Omental fat pad (tissue), 4 donors: ENCODE measurements at places on chromosomes 11 and 22. TPM values are rescaled to one million over a fixed set of nuclear protein-coding genes. Genes with fewer than 3 reads are reported as not detected.
A peak's percentile ranks its signal among the peaks of the same experiment; 100 is the strongest.

GRCh38 chr11:61542024-61542461, 33.5 kb downstream of the LRRC10B start:
- no peak for DNase-seq

DNA sequence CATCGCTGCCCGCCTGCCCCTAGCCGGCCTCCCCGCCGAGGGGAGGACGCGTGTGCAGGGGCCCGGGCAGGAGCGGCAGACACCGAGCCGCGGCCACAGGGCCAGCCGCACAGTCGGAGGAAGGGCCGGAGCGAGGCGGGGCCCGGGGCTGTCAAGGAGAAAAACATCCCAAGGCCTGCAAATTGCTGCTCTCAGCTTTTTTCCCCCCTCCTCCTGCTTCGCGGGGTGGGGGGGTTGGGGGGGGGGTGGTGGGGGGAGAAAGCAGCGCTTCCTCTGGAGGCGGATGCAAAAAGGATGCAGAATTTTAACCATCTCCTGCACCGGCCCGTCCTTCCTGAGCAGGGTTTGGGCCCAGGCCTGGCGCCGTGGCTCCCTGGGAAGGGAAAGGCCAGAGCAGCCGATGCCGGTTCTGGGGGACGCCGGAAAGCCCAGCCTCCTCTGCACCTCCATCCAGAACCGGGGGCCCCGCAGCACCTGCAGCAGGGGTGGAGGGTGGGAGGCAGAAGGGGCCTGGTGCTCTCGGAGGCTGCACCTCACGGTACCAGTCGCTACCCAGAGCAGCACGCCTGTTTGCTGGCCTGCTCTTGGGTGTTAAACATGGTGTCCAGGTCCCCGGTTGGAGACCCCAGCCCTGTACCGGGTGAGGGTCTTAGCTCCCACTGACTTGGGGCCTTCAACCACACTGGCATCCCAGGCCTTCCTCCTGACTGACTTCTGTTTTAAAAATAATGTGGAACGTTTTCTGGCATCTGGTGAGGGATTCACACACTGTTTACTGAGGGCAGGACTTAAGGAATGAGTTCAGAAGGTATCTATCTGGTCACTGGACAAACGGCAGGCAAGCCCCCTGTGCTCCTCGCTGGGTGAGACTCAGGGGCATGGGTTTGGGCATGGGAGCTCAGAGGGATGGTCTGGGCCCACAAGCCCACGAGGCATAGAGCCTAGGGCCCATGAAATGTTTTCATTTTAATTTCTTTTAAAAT, 77.4 kb upstream of the WNT7B start:
- DNase-seq = peak; percentile 25

DNA sequence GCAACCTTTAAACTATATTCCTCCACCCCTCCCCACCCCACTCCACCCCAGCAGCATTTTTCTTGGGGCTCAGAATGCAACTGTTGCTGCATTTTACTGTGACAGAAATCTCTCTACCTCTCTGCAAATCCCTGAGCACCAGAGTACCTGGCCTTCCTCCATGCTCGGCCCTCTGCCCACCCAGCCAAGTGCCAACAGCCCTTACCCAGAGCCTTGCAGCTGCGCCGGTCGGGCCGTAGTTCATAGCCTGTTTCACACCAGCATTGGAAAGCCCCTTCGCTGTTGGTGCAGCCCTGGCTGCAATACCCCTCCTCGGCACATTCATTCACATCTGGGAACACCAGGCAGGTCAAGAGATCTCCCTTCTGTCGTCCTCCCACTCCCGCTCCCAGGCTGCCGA, 23.4 kb downstream of the LRP4 start:
- no peak for DNase-seq

The TLCD5 gene
- 4.1 TPM for total RNA-seq

DNA sequence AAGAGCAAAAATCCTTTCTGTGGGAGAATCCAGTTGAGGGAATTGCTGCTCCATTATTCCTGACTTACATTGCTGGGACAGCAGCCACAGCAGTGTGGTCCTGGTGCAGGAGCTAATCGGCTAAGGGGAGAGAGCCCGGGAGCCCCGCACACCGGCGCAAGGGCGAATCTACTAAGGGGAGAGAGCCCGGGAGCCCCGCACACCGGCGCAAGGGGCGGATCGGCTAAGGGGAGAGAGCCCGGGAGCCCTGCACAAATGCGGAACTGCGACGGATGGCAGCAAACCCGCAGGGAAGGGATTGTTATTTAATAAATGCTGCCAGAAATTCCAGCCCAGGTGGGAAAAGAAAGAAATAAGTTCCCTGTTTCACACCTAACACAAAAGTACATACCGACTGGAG, 43.5 kb downstream of the TPCN2 start:
- no peak for DNase-seq

The KREMEN1 gene
- 16.4 TPM for total RNA-seq

GRCh38 chr11:35583843-35584242, 34.4 kb upstream of the FJX1 start:
- no peak for DNase-seq

The PHETA2 gene
- 14.6 TPM for total RNA-seq

The OR52E8 gene
- total RNA-seq = not detected

- DNase-seq = no peak
These were observed 63.8 kb upstream of the CLMP start for GRCh38 chr11:123258877-123259276.

GRCh38 chr11:64152841-64153691, 12.8 kb downstream of the MACROD1 start:
- peak; percentile 32 for DNase-seq

The GRIA4 gene
- total RNA-seq = not detected

DNA sequence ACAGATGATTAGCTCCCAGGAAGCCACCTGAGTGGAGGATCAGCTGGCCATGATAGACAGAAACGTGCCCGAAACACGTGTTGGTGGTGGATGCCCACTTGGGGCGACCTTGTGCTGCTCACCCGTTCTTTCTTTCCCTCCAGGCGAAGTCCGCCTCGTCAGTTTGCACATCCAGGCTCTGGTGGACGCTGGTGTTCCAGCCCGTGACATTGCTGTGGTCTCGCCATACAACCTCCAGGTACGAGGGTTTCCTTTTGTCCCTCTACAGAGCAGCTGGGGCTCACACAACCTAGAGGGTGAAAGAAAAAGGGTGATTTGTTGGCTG, 30.6 kb downstream of the IGHMBP2 start:
- no peak for DNase-seq

DNA sequence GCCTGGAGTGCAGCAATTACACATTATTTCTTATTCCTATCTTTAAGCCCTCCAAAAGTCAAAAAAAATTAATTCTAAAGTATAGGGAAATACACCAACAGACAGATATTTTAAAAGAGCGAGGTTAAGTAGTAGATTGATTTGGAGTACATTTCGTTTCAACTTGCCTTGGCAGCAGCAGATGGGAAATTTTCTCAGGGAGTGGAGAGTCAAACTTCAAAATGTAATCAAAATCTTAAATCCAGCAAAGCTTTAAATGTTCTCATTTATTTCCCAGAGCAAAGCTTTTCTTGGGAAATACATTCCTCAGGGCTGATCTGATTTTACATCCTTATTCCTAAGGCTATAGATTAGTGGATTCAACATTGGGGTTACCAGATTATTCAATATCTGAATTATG, 21.9 kb upstream of the VWA5A start:
- no peak for DNase-seq

The MS4A2 gene
- 2.5 TPM for total RNA-seq

The RAB38 gene
- 4.0 TPM for total RNA-seq

- DNase-seq = no peak
These were observed 26.0 kb upstream of the CBX7 start for GRCh38 chr22:39178206-39179111.

The KRTAP5-2 gene
- not detected for total RNA-seq

DNA sequence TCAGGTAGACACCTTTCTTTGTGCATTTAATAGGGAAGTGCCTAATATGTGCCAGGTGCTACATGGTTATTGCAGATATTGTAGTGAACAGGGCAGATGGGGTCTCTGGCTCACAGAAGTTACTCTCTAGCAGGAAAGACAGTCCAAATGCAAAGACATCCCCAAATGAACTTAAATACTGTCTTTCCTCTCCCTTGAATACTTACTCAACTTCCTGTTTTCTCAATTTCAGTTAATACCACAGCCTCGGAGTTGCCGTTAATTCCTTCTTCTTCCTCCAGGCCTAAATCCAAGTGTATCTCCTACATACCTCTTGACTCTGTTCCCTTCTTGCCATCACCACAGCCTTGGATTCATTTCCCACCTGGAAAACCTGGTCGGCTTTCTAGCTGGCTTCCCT, 134.3 kb upstream of the SESN3 start:
- no peak for DNase-seq
